Cardiac muscle cell (in vitro differentiated cells and primary cell): ENCODE measurements at places on chromosomes 4 and X. TPM values are rescaled to one million over a fixed set of nuclear protein-coding genes. Genes with fewer than 3 reads are reported as not detected.
A peak's percentile ranks its signal among the peaks of the same experiment; 100 is the strongest.

GRCh38 chrX:18354369-18355223, at the start of gene SCML2:
Gene SCML2, minus strand, starts transcription at chrX:18354688. Its CDS starts 20,617 bp downstream, at chrX:18334071.
- peak; percentile 61 for DNase-seq
- no peaks in the 10 kb centered on the region for H3K4me1 ChIP-seq
- H3K36me3 ChIP-seq = no peaks in the 10 kb centered on the region
- H3K27ac ChIP-seq = no peak within 1 kb of the TSS
- peak within 1 kb of the TSS; percentile 49 for H3K4me3 ChIP-seq

ITIH6 gene
- total RNA-seq = 0.07 and 0.24 TPM in 2 replicates

TMEM150C gene
- 5.1 and 5.6 TPM in 2 replicates for total RNA-seq

DNA sequence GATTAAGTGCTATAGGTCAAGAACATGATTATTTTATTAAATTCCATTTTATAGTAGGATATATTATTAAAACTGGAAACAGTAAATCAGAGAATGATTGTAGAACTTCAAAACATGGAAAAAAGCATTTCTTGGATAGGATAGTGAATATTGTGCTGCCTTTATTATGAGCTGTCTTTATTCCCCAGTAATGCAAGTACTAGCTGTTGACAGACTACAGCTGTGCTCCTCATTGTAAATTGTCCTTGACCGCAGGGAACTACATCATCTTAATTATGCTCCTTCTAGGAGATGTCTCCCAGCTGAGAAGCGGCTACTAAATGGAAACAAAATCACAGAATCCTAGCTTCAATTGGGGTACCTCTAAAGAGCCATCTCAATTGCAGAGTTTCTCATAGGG, 1457.2 kb upstream of the PCDH7 start:
- H3K4me1 ChIP-seq = peaks cover 3% of the 10 kb centered on the region
- no peak overlapping the region for H3K4me3 ChIP-seq
- DNase-seq = no peak
- no peaks in the 10 kb centered on the region for H3K27me3 ChIP-seq
- H3K36me3 ChIP-seq = no peaks in the 10 kb centered on the region
- H3K27ac ChIP-seq = no peak overlapping the region

GRCh38 chrX:115533485-115533884, 27.5 kb upstream of the PLS3 start:
- no peaks in the 10 kb centered on the region for H3K36me3 ChIP-seq
- H3K4me1 ChIP-seq = peaks cover 9% of the 10 kb centered on the region
- no peak overlapping the region for H3K27ac ChIP-seq
- peak; percentile 67 for DNase-seq
- H3K4me3 ChIP-seq = no peak overlapping the region

DNA sequence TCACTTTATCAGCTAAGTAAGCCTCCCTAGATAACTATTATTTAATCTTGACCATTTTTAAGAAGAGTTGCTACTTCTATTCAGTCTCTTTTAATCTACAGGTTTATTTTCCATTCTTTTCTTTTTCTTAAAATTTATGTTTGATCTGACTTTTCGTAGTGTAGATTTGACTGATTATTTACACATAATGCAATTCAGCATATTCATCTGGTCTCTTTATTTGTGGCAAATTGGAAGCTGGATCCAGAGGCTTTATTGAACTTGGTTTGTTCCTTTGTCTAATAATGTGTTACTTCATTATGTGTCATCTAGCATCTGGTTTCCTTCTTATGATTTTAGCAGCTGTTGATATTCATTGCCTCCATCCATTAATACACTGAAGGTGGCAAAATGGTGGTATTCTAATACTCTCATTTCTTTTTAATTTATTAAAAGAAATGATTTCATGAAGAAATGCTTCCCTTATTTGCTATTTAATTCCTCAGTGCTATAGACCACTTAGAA, 113.0 kb downstream of the FBXW7 start:
- no peak overlapping the region for H3K27ac ChIP-seq
- no peak for DNase-seq
- no peaks in the 10 kb centered on the region for H3K27me3 ChIP-seq
- no peak overlapping the region for H3K4me3 ChIP-seq

DNA sequence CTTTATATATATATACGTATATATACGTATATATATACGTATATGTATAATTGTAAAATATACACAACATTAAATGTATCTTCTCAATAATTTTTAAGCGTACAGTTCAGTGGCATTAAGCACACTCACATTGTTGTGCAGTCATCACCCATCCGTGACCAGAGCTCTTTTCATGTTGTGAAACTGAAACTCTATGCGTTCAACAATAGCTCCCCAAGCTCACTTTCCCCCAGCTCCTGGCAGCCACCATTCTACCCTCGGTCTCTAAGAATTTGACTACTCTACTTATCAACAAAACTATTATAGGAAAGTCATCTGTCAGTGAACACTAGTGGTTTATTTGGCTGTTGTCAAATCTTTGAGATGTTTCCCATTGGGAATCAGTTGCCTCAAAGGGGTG, 621.8 kb upstream of the GALNT7 start:
- DNase-seq = no peak
- no peaks in the 10 kb centered on the region for H3K36me3 ChIP-seq
- no peak overlapping the region for H3K27ac ChIP-seq
- H3K4me1 ChIP-seq = peaks cover 6% of the 10 kb centered on the region
- H3K4me3 ChIP-seq = no peak overlapping the region

NALF2 gene
- 0.30 and 0.32 TPM in 2 replicates for total RNA-seq

SSX2B gene
- not detected in 2 replicates for total RNA-seq

DCAF8L2 gene
- not detected in 2 replicates for total RNA-seq

GRCh38 chrX:9114245-9114644, 80.3 kb upstream of the FAM9B start:
- H3K27me3 ChIP-seq = no peaks in the 10 kb centered on the region
- H3K27ac ChIP-seq = no peak overlapping the region
- no peaks in the 10 kb centered on the region for H3K36me3 ChIP-seq
- DNase-seq = no peak
- H3K4me3 ChIP-seq = no peak overlapping the region
